ENCODE measurements at places on chromosomes 3 and 15.

- DNase-seq: no peak
Observed at GRCh38 chr3:66386011-66386924, 114.6 kb downstream of the LRIG1 start.

- DNase-seq: no peak
Observed at GRCh38 chr15:36370731-36371112, 208.7 kb upstream of the CDIN1 start.

- no peak for DNase-seq
Observed at GRCh38 chr15:92339361-92339760, 54.3 kb upstream of the ST8SIA2 start.

- no peak for DNase-seq
Observed at GRCh38 chr15:33369941-33370622, 59.3 kb downstream of the RYR3 start.

DNA sequence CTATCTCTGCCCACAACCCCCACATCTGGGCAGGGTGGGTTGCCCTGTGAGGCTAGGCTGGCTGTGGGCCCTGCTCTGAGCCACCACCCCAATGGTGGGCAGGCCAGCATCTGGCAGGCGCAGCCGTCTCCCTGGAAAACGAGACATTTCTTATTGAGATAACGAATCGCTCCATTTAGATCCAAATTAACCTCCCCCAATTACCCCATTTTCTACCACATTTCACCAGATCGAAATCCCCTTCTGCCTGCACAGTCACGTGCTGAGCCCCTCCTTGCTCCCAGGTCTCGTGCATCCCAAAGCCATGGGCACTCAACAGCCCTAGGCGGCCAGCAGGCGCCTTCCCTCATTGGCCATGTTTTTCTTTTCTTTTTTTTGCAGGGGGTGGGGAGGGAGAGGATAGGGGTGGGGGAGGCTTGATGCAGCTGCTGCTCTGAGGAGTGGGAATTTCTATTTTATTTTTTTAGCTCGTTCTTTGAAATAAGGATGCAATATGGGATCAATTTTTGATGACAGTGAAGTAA, 53.0 kb upstream of the TMEM115 start:
- no peak for DNase-seq

DNA sequence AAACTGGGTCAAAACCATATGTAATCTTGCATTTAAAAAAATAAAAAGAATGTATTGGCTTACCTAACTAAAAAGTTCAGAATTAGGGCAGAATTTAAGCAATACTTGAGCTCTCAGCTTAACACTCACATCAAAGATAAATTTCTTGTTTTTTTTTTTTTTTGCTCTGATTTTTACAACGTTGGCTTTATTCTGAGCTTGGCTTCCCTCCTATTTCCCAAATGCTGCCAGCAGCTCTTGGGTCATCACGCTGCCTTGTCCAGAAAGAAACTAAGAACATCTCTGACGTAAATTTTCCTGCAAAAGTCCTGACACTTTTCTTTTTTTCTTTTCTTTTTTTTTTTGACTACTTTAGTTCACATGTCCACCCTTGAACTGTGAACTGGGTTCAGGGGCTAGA, 150.6 kb upstream of the TGFBR2 start:
- DNase-seq: no peak

DNA sequence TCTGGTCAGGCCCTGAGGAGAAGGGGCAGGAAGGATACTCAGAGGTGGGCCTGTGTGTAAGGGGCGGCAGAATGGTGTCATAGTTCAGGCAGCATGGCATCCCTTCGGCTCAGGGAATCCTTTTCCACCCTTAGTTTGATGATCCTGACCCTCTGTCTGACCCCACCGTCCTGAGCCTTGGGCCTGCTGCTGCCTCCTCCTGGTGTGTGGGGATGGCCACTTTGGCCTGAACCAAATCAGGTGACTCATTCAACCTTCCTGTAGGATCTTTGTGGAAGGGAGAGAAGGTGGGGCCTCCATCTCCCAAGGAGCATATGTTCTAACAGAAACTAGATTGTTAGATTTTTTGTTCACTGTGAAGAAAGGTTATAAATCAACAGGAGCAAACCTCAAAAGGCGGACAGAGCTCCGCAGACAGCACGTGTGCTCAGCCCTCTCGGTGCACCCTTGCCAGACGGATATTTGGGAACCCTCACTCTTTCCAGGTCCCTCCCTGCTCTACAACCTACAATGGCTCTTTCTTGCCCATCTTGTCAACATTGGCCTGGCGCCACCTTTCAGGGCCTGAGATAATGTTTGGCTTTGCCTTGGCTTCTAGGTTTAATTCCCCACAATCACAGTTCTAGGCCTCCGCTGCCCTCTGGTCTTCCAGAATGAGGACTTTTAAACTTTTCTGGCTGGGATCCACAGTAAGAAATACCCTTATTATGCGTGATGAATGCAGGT, 21.7 kb downstream of the THSD4 start:
- DNase-seq: no peak

- DNase-seq: no peak
Observed at GRCh38 chr3:54094926-54095325, 27.4 kb upstream of the CACNA2D3 start.

DNA sequence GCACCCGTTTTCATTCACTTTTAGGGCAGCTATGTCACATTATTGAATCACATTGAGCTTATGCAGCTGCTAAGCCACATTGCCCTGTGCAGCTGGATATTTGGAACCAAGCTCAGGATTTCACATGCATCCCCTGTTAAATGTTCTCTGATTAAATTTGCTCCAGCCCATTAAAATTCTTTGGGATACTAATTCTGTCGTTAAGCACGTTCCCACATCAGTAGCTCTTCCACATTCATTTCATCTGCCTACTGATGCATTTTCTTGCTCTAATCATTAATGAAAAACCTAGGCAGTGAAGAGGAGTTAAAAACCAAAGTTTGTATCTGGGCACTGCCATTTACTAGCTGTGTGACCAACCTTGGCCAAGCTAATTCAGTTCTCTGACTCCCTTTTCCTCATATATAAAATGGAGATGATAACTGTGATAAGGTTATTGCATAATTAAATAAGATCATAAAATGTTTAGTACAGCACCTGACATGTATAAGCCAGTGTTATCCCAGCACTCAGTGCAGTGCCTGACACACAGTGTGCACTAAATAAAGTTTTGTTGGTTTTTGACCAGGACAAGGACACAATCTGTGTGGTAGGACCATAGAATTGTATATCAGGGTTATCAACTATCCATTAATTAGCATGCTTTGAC, 222.2 kb upstream of the ATP11B start:
- DNase-seq: no peak

GRCh38 chr3:28606283-28606682, 257.7 kb upstream of the AZI2 start:
- DNase-seq: no peak

- peak; percentile 13 for DNase-seq
Observed at GRCh38 chr3:4906107-4906621, 73.1 kb upstream of the BHLHE40 start.

GRCh38 chr3:45273681-45274515, 47.8 kb upstream of the TMEM158 start:
- no peak for DNase-seq

DNA sequence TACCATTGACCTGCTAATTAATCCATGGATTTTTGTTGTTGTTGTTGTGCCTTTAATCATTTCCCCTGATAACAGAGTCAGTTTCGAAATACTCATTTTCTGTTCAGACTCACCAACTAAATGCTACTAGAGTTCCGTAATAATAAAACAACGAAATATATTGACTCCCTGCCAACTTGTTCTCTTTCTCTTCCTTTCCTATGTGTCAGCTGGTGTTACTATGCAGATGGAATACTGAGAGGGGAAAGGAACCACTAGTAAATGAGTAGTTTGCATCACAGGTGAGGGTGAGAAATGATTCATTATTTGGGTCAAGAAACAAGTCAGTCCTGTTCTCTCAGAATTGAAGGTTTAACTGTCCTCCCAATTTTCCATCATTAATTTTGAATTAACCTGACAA, 1027.3 kb downstream of the TUSC7 start:
- no peak for DNase-seq

DNA sequence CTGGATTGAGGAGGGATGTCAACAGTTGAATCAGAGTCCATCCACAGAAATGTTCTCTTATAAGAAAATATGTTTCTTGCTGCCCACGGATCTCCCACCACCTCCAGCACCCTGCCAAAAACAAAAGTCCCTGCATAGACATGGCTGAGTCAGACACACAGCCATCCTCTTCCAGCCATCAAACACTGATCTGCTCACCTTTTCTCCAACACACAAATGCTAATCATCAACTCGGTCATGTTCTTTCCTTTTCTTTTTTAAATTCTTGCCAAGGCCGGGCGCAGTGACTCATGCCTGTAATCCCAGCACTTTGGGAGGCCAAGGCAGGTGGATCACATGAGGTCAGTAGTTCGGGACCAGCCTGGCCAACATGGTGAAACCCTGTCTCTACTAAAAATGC, 110.7 kb upstream of the IL12A start:
- DNase-seq: no peak

GRCh38 chr3:26840272-26840870, 217.8 kb downstream of the LRRC3B start:
- DNase-seq: no peak

GRCh38 chr3:13595485-13595884, 46.6 kb downstream of the FBLN2 start:
- DNase-seq: no peak

GRCh38 chr15:33113666-33114373, 80.7 kb downstream of the FMN1 start:
- no peak for DNase-seq

GRCh38 chr15:67861983-67862382, 22.1 kb upstream of the RNU6-1 start:
- no peak for DNase-seq

- no peak for DNase-seq
Observed at GRCh38 chr3:138033202-138033691, 23.3 kb downstream of the CLDN18 start.

DNA sequence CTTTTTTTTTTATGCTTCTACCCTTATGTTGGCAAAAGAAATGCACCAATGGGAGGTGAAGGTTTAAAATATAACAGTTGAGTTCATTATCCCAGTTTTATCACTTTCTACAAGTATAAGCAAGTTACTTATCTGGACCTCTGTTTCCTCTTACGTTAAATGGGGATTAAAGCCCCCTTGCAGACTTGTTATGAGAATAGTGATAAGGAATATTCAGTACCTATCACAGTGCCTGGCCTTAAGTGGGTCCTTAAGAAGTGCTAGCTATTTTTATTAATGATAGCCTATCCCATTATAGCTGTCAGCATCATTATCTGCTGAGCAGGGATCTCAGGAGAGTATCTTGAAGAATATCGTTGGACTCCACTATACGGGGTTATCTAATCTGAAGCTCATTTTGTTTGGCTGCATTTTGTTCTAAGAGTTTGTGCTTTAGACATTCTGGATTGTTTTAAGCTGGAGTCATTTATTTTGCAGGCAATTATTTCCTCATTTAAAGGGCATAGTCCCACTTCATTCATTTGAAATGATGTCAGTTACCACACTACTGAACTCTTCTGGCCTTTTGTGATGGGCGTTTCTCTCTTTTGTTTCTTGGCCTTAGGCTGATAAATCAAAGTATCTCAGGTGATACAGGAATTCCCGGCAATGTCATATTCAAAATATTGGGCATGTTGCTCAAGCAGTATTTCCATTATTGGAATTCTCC, 28.8 kb downstream of the RAB8B start:
- no peak for DNase-seq

DNA sequence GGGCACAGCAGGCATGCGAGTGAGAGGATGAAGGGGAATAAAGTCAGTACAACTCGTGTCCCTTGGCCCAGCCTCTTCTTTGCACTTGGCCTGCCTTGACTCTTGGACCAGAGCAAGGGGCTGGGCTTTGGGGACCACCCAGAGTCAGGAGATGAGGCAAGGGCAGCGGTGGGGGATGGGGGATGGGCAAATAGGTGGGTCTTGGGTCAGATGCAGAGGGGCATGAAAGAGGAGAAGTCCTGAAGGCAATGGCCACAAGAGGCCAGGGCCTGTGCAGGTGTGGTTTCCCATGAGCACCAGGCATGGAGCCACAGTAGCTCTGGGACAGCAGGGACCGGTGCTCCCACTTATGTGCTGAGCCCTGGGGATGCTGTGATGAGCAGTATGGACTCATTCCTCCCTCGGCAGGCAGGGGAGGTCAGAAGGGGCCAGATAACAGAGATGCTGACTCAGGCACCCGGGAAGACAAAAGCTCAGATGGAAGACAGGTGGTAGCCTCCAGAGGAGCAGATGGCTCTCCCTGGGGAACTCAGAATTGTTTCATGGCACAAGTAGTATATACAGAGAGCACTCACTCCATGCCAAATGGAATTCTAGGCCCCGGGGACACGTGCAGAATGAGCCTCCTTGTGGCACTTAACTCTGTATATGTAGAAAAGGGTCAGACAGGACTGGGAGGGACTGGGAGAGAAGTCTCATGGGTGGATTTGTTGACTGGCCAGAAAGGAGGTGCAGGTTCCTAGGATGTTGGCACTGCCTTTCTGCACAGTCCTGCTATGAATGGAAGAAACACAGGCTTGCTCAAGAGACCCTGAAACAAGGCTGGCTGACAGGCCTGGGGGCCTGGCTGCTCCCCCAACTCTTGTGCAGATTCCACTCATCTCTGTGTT, 14.3 kb downstream of the ZBTB47 start:
- no peak for DNase-seq

DNA sequence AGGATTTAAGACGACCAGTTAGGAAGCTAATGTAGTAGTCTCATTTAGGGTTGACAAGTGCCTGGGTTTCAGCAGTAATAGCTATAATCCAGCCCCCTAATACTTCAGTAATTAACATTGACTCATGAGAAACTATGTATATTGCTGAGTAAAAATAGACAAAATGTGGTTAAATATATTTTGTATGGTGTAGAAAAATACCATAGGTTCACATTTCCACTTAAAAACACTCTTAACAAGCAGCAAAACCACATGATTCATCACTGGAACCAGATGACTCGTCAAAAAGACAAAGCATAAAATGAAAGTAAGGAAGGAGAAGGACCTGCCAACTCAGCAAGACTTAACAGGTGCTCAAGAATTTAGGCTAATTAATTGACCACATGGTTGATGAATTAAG, 288.9 kb downstream of the EFHB start:
- no peak for DNase-seq

DNA sequence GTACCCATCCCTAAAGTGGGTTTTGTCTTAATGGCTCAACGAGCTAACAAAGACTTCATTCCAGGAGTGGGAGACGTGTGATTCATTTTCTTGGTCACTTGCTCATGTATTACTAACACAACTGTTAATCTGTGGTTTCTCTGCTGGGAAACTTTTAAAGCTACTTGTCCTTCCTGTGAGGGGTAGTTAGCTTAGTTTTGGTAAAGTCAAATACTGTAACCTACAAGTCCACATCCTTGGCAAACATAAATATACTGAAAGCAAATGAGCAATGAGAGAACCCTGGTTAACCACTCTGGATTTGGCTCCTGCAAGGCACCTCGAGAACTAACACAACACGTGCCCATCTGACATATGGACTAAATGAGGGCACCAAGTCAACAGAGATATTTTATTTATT, 19.9 kb downstream of the NOX5 start:
- no peak for DNase-seq

GRCh38 chr3:171574556-171575240, 114.5 kb upstream of the TNIK start:
- no peak for DNase-seq

DNA sequence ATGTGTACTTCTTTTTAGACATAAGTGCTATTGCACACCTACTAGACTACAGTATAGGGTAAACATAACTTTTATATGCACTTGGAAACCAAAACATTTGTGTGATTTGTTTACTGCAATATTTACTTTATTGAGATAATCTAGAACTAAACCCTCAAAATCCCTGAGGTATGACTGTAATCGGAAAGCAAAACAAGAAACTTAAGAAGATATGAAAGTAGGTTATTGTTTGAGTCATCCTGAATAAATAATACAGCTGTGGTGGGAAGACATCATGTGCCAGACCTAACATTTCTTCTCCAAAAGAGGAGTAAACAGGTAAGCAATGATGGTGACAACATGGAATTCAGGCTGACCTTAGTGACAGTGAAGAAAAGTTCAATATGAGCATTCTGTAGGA, 765.5 kb downstream of the OTOL1 start:
- DNase-seq: no peak

Data from NCI-H774 (cell line).